ENCODE measurements at places on chromosomes 7 and 10.

GRCh38 chr7:92674379-92674778 is 84.2 kb upstream of the FAM133B start:
- DNase-seq, result no peak

DNA sequence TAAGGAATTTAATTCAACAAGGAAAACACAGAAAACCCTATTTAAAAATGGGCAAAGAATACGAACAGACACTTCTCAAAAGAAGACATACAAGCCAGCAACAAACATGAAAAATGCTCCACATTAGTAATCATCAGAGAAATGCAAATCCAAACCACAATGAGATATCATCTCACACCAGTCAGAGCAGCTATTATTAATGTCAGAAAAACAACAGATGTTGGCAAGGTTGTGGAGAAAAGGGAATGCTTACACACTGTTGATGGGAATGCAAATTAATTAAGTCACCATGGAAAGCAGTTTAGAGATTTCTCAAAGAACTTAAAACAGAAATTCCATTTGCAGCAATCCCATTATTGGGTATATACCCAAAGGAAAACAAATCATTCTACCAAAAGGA is 55.2 kb downstream of the GCC1 start:
- DNase-seq, result no peak

DNA sequence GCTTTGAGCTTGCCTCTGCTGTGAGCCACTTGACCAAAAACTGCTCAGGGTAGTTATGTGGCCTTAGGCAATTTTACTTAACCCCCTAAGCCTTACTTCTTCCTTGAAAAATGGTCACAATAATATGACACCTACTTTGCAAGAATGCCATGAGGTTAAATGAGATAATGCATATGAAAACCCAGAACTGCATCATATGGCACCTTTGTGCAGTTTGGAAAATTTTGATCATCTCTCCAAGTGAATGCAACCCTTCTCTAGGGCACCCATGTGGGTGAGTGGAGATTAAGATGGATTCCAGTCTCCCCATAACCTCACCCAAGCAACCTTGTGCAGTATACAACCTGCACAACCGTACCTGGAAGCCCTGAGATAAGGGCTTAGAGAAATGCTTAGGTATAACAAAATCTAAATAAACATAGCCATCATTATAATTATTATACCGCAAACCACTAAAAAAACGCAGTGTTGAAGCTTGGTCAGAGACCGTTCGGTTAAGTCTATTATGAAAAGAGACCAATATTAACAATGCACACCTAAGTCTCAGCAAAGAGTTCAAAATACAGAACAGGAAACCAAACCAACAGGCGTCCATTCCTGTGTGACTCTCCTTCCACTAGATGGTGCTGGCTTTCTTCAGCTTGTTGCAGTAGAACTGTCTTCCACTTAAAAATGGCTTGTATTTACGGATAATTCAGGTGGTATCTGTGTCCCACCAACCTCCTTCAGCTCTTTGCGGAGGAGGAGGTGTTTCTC is 21.0 kb upstream of the ASB15 start:
- no peak for DNase-seq

- DNase-seq, result no peak
Observed at GRCh38 chr7:26620352-26620751, 244.0 kb downstream of the SKAP2 start.

DNA sequence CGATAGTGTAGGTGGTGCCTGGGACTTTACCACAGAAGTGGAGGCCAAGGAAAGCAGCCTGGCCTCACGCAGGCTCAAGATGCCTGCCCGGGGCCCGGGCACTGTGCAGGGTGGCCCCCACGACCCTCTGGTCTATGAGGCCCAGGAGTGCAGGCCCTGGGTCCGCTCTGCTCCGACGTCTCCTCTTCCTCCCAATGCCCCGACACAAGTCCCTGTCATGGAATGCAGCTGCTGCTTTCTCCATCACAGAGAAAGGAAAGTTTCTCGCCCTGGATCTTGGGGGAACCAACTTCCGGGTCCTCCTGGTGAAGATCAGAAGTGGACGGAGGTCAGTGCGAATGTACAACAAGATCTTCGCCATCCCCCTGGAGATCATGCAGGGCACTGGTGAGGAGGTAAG is 28.3 kb upstream of the HK1 start:
- no peak for DNase-seq

GRCh38 chr10:17128261-17128660 is 1.4 kb downstream of the CUBN start:
- DNase-seq, result no peak

DNA sequence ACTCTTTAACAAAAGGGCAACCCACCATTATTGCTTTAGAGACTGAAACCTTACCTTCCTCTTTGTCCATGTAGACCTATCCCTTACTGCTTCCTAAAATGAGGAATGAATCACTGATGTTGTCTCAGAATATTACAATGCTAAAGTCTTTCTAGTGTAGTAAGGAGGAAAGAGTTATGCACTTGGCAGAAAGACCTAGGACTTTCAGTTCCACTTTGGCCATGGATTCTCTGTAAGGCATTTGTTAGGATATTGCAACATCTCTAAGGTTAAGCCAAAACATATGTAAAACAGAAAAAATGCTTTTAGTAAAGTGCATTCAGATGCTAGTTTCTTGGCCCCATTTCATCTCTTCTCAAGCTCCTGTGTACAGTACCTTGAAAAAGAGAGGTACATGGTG is 230.9 kb downstream of the PARD3 start:
- DNase-seq, result no peak

GRCh38 chr10:12938271-12938670 is 63.2 kb downstream of the CCDC3 start:
- no peak for DNase-seq

DNA sequence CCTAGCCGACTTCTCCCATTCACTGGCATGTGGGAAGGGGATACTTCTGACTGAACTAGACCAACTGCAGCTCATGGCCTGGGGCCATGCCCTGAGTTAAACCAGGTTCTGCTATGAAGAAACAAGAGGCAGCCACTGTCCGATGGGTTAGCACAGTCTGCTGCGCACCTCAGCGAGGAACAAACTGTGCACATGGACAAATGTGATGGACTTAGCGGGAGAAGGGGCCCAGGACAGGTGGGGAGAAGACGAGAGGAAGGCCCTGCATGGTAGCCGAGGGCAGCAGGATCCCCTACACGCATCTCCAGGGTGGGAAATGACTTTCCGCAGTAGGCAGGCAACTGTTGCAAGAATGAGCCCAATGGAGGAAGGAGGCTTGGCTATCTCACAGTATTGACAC is 115.0 kb downstream of the PRKAG2 start:
- no peak for DNase-seq

DNA sequence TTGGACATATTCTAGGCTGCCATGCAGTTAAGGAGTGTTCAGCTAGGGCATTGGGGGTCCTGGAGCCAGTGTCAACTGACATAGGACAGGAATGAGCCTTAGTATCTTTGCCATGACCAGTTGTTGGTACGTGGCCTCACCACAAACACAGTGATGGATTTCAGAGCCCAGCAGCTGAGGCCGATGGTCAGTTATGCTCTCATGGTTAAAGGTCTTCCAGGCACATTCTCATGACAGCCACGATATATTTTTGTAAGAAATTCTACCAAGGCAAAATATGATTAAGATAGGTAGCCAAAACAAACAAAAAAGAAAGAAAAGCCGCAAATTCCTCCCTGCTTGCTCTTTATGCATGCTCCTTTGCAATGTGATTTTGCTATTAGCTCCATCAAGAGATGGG is 47.8 kb downstream of the CDHR3 start:
- no peak for DNase-seq

All from stimulated activated CD8-positive, alpha-beta memory T cell treated with anti-CD3 and anti-CD28 coated beads, Interleukin-7, amount 100 ng/mL, for 48 hours (primary cell).